ENCODE measurements at places on chromosomes 2 and 18.

GRCh38 chr2:236938126-236938525 is 147.6 kb upstream of the COPS8 start:
- no peak for DNase-seq

DNA sequence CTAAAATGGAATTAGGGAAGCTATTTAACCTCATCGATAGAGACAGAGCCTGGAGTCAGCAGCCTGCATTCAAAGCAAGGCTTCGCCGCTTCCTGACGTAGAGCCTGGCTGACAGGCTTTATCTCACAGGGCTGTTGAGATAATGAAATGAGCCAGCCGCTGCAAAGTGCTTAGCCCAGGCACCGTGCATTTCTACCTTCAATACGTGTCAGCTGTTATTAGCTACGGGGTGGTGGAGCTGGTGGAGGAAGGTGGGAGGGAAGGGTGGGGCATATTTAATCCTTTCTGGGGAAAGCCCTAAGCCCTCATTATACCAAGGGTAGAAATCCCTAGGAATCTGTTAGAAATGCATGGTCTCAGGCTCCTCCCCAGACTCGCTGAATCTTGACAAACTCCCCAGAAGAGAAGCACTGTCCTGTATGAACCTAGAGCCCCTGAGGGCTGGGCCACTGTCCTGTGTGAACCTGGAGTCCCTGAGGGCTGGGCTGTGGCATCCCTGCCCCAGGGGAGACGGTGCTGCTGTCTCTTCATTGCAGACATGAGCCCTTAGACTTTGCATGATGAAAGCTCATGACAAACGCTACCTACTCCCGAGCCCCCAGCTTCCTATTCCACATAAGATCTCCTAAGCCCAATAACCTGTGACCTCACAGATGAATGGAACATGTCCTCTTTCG is 72.4 kb downstream of the ALPK2 start:
- DNase-seq, result no peak

DNA sequence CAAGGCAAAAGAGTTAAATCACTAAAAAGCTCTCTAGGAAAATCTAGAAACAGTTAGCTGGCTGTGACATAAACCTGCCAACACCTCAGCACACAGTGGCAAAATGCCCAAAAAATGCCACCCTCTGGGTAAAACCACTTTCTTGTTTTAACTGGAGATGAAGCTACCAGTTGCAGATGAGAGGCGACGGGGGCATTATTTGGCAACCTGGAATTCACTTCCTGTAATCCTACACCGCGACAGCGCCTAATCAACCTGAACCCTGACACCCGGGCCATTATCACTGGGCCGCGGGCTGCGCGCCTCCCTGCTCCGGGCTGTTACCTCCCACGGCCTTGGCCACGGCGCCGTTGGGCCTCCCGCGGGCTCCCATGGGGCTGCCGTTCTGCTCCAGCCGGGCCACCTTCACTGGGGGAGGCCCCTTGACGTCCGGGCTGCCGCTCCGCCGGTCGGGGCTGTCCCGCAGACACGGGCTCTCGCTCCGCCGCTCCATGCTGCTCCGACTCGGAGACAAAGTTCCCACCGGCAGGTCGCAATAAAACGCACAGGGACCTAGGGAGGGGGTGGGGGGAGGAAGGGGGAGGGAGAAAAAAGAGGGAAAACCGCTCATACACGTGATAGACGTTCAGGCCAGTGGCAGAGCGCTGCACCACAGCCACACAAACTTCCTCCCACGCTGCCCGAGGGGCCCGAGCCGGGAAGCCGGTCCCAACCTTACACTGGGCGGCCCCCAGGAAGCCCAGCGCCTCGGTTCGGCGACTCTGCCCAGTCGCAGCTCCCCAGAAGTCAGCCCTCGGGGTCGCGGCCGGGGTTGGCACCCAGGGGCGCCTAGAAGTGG is 2.0 kb downstream of the SATB2 start:
- DNase-seq, result no peak

DNA sequence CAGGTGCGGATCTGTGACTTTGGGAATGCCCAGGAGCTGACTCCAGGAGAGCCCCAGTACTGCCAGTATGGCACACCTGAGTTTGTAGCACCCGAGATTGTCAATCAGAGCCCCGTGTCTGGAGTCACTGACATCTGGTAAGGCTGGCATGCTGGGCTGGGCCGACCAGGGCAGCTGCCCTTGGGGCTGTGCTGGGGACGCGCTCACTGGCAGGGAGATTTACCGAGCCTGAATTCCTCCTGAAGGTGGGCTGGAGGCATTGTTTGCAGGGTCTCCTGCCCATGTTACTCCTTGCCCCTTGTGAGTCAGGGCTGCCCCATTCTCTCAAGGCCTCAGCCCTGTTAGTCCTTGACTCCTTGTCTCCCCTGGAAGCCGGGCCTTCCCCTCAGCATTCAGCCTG is 18.7 kb upstream of the GMPPA start:
- DNase-seq, result no peak

GRCh38 chr2:102597788-102598187 is 21.6 kb upstream of the SLC9A2 start:
- DNase-seq, result no peak
